Thyroid gland (tissue), 4 donors: ENCODE measurements at places on chromosomes 5 and 9.

GRCh38 chr5:18027241-18027867 is 393.1 kb downstream of the TAF11L14 start:
- no peak for DNase-seq

DNA sequence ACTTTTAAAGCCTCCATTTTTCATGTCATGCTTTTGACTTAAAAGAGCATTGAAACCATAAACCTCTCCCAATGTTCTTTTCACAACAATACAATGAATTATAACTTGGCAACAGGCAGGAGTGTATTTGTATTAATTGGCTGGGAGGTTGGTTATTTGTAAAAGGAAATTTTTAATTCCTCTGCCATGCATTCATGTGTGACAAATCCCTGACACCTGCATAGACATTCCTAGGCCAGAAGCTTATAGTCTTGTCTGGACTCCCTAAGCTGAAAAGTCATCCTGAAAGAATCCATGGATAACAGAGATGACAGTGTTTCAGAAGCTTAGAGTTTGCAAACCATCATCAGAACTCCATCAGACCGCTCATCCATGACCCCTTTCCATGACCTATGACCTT is 76.3 kb upstream of the PTGER4 start:
- DNase-seq = no peak

DNA sequence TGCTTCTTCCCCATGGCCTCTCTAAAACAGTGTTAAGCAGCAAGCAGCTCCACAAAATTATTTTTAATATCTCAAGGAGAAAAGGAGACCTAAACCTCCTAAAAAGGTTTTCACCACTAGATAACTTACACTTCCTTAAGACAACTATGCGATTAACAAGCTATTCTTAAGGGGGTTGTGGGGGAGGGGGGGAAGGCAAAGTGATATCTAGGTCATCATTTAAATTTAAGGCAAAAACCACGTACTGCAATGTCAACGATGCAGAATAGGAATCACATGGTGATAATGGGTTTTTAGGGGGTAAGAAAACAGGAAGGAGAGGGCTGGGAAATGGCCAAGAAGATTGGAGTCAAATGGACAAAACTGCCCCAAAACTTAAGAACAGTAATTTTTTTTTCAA is 32.6 kb downstream of the CSNK1A1 start:
- no peak for DNase-seq

DNA sequence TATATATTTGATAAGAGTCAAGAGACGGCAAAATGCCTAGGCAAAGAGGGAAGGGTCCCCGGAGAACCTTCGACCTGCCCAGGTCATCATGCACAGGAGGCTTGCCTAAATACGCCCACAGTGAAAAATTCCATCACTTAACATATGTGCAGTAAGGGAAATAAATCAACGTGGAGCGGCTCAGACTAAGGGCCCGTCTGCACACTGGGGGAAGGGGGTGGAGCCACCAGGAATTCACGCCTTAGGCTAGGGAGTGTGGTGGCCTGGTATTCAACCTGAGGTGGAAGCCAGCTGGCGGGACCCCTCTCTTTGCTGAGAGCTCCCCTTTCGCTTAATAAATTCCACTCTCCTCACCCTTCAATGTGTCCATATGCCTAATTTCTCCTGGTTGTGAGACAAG is 8.3 kb downstream of the PTBP3 start:
- DNase-seq = no peak

DNA sequence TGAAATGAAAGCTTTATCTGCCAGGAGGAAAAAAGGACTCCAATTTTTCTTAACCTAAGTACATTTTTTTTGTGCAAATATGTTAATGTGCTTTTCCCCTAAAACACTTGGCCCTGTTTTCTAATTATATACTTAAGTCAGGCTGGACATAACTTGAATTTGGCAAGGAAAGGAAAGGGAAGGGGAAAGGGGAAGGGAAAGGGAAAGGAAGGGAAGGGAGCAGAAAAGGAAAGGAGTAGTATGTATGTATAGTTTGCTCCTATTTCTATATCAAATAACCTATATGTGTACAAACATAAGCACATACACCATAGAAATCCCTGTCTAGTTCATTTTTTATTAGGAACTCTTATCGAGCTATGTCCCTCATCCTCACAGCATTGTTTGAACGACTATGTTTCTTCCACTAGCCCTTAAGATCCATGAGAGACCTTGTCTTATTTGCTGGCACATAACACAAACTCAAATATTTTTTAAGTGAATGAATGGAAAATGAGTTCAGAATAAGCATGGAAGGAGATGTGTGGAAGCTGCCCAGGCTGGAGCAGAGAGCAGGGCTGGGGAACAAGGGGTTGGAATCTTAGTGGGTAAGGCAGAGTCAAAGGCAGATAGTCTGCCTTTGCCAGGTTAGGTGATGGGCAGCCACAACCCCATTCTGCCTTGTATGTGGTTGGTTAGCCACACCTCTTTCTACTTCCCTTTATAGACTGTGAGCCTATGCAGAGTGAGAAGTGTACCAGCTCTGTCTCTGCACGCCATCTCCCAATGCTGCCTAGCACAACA is 70.0 kb downstream of the KLHL3 start:
- peak; percentile 31 for DNase-seq

DNA sequence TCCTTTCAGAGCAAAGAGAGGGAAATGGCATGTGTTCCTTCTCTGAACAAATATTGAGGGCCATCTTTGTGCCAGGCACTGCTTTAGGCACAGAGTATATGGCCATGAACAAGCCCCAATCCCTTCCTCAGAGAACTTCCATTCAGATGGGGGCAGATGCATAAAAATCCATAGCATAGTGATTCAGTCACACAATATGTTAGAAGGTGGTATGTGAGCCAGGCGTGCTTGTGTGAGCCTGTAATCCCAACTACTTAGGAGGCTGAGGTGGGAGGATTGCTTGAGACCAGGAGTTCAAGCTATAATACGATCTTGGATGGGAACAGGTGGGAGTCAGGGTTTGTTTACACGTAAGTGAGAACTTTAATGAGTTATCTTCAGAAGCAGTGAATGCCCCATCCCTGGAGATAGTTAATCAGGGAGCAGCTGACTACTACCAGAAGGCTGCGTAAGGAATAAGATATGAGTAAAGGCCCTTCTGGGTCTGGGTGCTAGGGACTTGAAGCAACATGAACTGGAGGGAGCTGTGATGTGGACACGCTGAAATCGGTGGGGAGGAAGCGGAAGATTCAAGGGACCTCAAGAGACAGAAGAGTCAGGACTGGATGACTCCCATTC is 27.1 kb downstream of the NANS start:
- DNase-seq = no peak
